MCF 10A (cell line): ENCODE measurements at places on chromosomes 4 and X. TPM values are rescaled to one million over a fixed set of nuclear protein-coding genes. Genes with fewer than 3 reads are reported as not detected.

DNA sequence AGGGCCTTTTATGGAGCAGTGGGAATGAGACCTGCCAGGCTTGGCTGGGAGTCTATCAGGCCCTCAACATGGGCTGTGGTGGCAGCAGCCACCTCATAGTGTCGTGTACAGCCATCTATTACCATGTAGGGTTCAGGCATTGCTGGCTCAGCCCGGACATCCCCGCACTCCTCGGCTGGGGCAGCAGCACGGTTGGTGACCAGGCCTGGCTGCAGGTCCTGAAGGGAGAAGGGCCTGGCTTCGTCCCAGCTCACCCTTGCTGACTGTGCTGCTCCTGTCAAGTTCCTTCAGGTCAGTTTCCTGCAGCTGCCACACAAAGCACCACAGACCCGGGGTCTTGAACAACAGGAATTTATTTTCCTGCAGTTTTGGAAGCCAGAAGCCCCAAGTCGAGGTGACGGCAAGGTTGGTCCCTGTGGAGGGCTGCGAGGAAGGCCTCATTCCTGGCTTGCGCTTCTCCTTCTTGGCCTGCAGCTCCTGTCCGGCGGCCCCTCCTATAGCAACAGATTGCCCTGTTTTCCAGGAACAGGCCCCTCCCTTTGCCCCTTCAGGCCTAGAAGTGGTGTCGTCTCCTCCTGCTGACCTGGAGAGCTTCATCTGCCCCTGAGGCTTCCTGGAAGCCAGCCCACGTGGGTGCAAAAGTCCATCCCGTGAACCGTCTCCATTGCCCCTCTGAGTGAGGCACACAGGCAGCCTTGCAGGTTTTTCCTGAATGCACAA lies 25.2 kb upstream of the SORCS2 start:
- no peak for DNase-seq
- no peak overlapping the region for H3K4me3 ChIP-seq
- H3K27ac ChIP-seq: no peak overlapping the region
- peaks cover 7% of the 10 kb centered on the region for H3K36me3 ChIP-seq

GRCh38 chr4:110196206-110196870 lies 2.1 kb downstream of the ELOVL6 start:
- H3K4me1 ChIP-seq: peaks cover 18% of the 10 kb centered on the region
- peak overlapping the region; percentile 77 for H3K27ac ChIP-seq

DNA sequence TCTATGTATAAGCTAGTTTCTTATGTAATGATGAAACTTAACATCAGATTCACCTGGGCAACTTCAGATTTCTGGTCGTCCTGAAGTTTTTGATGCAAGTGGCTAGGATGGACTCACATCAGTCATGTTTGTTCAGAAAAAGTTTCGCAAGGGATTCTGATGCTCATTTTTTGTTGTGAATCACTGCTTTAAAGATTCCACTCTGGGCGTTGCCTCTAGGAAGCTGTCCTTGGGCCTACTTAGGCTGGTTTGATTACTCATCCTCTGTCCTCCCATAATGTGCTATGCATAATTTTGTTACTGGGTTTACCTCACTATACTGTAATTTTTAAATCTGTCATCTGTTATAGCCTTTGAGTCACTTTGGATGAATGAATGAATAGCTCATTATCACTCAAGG lies 30.8 kb downstream of the HERC3 start:
- H3K4me1 ChIP-seq: peaks cover 29% of the 10 kb centered on the region
- no peaks in the 10 kb centered on the region for H3K27me3 ChIP-seq
- H3K27ac ChIP-seq: peak overlapping the region; percentile 73
- H3K36me3 ChIP-seq: peaks cover 14% of the 10 kb centered on the region
- peak overlapping the region; percentile 18 for H3K4me3 ChIP-seq
- DNase-seq: peak; percentile 95

GRCh38 chr4:55768291-55768690 lies 51.3 kb upstream of the EXOC1L start:
- H3K4me1 ChIP-seq: peaks cover 5% of the 10 kb centered on the region
- DNase-seq: peak; percentile 86
- no peak overlapping the region for H3K4me3 ChIP-seq

The L1CAM gene
- total RNA-seq: 20.7 and 41.0 TPM in 2 replicates

The NOCT gene
- 16.5 and 25.5 TPM in 2 replicates for total RNA-seq

DNA sequence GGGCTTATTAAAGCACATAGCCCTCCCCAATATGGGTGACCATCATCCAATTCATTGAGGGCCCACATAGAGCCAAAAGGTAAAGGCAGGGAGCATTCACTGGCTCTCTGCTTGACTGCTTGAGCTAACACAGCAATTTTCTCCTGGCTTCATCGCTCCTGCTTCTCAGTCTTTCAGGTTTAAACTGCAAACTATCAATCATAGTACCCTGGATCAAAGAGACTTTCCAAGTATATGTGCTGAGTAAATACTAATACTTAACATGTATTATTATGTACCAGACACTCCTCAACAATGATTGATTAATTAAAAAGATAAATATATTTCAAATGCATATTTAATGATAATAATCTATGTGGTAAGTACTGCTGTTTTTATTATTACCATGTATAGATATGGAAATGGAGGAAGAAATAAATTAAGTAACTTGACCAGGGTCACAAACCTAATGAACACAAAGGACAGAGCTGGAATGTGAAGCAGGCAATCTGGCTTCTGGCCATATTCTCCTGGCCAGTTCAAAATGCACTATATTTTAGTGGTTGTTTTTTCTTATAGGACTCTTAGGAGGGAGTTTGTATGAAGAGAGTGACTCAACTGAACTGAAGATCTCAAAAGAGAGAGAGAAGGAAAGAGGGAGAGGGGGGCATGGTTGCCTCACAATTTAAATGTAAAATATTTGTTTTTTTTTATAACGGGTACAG lies 1197.3 kb downstream of the TECRL start:
- DNase-seq: no peak
- no peak overlapping the region for H3K4me3 ChIP-seq
- peaks cover 6% of the 10 kb centered on the region for H3K4me1 ChIP-seq
- H3K27me3 ChIP-seq: no peaks in the 10 kb centered on the region
